Brain microvascular endothelial cell (primary cell): ENCODE measurements at places on chromosomes 4 and X.
A peak's percentile ranks its signal among the peaks of the same experiment; 100 is the strongest.

DNA sequence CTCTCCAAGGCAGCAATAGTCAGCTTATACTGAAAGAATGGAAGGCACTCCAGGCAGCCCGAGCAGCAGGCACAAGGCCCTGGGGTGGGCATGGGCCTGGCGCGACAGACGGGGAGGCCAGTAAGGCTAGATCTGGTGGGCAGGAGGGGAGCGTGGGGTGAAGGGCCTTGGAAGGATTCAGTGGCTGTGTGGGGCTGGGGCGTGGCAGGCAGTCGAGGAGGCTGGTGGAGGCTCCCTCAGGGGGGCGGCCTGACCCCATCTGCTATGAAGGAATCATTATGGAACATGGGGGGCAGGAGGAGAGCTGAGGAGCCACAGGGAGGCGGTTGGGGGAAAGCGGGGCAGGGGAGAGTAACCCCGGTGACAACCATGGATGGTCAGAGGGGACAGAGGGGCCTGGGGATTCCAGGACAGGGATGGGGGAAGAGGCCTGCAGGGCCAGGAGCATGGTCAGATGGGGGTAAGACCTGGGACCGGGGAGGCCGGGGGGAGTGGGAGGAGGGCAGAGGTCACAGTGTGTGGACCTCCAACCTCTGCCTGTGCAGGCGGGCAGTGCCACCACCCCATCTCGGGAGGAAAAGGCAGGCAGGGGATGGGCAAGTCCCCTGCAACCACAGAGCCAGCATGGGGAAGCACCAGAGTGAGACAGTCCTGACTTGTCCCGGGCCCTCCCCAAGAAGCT is 70.3 kb downstream of the ACOX3 start:
- DNase-seq, result no peak

DNA sequence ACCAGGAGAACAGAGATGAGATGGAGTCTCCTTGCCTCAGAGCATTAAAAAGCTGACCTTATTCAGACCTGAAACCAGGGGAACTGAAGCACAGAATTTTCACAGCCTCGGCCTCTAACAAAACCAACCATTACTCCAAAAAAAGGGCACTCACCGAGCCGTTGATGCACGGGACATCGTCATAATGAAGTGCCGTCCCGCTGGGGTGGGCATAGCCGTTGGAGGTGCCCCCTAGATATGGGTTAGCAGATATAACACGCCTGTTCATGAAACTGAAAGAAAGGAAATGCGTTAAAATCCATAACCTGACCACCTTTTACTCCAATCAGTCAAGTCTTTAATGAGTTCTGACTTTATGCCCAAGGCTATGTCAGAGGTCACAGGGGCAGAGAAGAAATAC is 153.6 kb downstream of the AFAP1 start:
- no peak for DNase-seq

DNA sequence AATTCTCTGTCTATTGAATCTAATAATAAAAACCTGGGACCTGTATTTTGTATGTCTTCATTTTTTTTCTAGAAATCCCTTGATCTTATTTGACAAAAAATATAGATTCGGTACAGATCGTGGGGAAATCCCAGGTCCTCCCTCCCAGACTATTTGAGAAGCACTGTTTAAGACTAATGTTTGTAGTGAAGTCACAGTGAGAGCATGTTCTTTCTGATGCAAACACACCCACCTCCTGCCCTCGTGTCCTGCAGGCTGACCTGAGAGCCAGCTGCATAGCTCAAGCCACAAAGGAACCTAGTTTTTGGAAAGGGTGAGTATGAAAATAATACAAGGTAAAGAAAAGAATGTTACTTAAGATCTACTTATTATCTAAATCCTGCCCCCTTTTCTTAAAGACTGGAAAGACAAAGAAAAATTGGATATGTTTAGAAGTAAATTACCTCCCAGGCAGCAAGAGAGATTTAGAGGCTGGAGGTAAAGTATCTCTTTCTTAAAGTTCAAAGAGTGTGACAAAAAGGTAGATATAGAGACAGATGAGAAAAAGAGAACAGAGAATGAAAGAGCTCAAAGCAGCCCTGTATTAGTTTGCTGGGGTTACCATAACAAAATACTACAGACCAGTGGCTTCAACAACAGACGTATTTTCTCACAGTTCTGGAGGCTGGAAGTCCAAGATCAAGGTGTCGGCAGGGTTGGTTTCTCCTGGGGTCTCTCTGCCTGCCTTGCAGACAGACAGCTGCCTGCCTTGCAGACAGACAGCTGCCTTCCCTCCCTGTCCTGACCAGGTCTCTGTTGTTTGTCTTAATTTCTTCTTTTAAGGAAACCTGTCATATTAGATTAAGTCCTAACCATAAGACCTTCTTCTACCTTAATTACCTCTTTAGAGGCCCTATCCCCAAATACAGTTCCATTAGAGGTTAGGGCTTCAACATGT is 20.4 kb upstream of the DCTD start:
- no peak for DNase-seq

DNA sequence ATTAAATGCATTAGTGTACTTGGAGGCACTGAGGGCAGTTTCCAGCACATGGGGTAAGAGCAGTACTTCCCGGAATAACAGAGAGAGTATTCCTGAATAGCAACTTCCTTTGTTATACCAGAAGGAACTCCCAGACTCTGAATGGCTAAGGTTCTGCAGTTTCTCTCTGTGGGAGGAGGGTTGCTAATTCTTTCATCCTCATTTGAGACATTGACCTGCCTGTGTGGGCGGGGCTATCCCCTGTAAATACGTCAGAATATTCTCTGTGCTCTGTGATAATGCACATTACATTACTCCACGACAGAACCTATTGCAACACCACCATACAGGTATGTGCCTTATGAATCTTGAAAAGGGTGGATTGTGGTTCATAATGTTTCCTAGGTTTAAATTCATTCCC is 52.7 kb downstream of the SPINK2 start:
- DNase-seq, result no peak

DNA sequence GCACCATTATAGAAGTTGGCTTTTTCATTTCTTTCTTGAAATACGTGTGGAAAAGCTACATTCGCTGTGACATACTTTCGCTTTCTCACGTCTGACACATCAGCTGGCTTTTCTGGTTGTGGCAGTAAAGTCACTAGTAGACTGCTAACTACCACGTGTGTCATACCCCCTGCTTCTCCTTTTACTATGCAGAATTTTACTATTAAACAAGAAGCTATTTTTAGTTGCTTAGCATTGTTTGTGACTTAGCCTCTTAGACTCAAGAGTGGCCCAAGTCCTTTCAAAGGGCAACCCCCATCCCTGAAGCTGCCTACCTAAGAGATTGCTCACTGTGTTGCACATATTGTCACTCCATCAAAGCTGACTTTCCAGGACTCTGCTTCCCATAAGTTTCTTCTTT is 2.1 kb upstream of the IL2 start:
- peak; percentile 8 for DNase-seq

- DNase-seq, result peak; percentile 3
Observed at GRCh38 chr4:64713256-64713840, 304.1 kb upstream of the TECRL start.

- no peak for DNase-seq
Observed at GRCh38 chrX:148556498-148556897, 56.1 kb downstream of the AFF2 start.

- no peak for DNase-seq
Observed at GRCh38 chr4:147599769-147600168, 17.4 kb upstream of the TMEM184C start.

- no peak for DNase-seq
Observed at GRCh38 chr4:100430451-100430850, 87.4 kb downstream of the EMCN start.

DNA sequence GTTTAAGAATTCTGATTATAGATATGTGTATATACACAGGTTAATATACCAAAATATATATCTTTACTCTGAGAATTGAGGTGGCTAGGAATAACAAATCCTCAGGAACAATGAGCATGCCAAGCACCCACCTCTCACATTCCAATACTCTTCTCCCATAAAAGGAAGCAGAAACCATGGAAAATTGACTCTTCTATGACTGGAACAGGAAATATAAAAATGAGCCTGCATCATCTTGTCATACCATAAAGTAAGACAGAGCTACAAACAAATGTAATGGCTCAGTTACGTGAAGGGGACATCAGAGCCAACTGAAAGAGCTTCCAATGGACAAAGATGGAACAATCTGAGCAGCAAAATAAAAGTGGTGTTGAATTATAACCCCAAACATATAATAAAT is 3.8 kb upstream of the MAGEA8 start:
- no peak for DNase-seq

GRCh38 chrX:125810856-125811255 is 355.2 kb downstream of the DCAF12L2 start:
- peak; percentile 5 for DNase-seq

GRCh38 chr4:57410331-57411052 is 300.3 kb upstream of the IGFBP7 start:
- DNase-seq, result no peak

- no peak for DNase-seq
Observed at GRCh38 chr4:122591196-122591595, 29.7 kb downstream of the IL21 start.

- DNase-seq, result no peak
Observed at GRCh38 chr4:2823301-2823670, 20.4 kb upstream of the ADD1 start.

DNA sequence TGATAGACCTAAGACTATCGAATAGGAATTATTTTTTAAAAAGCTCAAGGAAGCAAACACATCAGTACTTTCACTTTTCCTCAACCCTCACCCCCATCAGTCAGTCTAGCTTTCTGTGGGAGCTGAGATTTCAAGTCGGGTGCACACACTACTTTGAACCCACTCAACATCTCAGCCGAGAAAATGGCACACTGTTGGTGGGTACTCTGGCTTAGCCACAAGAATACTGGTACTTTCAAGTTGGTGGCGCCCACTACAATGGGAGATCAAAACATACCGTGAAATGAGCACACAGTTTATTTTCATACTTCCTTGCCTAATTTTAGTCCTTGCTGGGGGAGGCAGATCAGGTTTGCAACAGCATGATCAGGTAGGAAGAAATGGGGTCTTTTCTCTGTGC is 10.2 kb downstream of the CD40LG start:
- DNase-seq, result no peak

DNA sequence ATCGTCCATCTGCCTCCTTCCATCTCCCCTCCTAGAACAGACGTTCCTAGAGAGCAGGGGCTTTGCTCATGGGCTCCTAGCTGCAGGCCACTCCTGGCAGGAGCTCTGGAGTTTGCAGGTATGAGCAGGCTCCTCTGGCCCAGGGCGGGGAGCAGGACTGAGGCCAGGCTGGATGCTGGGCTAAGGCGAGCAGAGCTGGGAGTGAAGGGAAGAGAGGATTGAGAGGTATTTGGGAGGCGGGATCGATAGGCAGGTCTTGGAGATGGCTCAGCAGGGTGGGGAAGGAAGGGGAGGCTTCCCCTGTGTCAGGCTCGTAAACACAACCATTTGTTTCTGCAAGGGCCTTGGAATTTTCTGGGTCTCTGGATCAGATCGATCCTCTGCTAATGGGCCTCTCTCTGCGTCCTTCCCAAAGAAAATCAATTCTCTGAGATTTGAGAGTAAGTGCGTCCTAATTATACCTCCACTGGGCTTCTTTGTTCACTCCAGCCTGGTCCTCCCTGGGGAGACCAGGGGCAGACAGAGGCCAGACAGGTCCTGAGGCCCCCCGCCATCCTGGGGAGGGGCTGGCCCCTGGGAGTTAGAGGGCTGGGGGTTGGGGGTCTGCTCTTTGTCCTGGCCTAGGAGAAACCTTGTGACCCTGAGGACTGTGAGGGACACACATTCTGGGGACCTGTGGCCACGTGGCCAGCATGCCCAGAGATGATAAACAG is 94.8 kb upstream of the PSAPL1 start:
- DNase-seq, result no peak

- no peak for DNase-seq
Observed at GRCh38 chrX:16778545-16778944, 7.7 kb upstream of the TXLNG start.

- no peak for DNase-seq
Observed at GRCh38 chrX:155001873-155002272, 20.6 kb downstream of the F8 start.

DNA sequence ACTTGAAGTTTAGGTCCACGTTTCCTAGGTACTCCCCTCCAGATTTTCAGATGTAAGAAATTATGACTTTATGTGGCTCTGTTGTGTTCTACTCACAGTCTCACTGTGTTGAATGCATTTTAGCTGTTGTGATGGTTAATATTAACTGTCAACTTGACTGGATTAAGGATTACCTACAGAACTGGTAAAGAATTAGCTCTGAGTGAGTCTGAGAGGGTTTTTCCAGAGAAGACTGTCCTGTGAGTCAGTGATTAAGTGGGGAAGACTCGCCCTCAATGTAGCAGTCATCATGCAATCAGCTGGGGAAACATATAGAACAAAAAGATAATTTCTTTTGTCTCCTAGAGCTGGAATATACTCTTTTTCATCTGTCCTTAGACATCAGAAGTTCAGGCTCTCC is 493.4 kb downstream of the ACTRT1 start:
- no peak for DNase-seq

GRCh38 chrX:74421036-74421739 is at the start of gene SLC16A2:
TSS of gene SLC16A2 (plus strand) at chrX:74421493. CDS start at chrX:74421638, 145 bp downstream.
- peak; percentile 38 for DNase-seq

DNA sequence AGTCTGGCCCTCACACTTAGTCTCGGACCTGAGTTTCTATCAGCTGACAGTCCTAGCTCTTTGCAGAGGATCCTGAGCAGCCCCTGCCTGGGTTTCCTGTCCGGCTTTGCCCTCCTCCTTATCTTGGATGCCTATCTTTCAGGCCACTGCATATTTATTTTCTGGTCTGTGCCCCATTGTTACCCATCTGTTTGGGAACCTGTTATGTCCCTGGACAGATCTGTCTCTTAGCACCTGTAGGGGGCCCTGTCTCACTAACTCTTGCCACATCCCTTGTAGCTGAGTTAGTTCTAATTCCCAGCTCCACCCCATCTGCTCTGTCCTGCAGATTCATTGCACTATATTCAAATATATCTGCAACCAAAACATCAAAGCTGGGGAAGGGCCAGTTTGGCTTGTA is 514.9 kb upstream of the LCORL start:
- DNase-seq, result no peak

DNA sequence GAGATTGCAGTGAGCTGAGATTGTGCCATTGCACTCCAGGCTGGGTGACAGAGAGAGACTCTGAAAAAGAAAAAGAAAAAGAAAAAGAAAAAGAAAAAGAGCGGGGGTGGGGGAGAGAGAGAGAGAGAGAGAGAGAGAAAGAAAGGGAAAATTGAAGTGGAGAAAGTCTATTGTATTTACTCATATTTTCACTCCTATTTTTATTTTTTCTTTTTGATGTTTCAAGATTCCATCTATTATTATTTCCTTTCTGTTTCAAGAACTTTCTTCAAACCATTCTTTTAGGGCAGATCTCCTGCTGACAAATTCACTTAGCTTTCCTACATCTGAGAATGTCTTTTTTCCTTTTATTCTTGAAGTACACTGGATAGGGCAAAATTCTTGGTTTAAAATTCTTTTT is 57.5 kb upstream of the HDAC8 start:
- DNase-seq, result no peak

- no peak for DNase-seq
Observed at GRCh38 chr4:2797545-2798305, 4.8 kb downstream of the SH3BP2 start.

DNA sequence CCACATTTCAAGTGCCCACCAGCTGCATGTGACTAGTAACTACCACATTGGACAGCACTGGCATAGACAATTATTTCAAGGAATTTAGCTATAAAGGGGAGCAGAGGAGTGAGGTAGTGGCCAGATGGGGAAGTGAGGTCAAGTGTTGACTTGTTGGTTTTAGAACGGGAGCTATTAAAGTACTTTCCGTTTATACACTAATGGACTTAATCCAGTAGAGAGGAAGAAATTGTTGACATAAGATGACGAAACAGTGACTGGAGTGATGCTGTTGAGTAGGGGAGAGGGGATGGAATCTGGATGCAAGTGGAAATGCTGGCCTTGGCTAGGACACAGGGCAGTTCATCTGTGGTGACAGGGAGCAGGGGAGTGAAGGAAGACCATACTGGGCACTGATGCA is 154.4 kb downstream of the AMMECR1 start:
- DNase-seq, result no peak
